Activated naive CD4-positive, alpha-beta T cell (primary cell): ENCODE measurements at places on chromosomes 6 and 20.
A peak's percentile ranks its signal among the peaks of the same experiment; 100 is the strongest.

GRCh38 chr6:157517601-157518359, 136.8 kb downstream of the ZDHHC14 start:
- no peak for DNase-seq

- no peak for DNase-seq
Observed at GRCh38 chr6:105988321-105988720, 97.8 kb upstream of the PRDM1 start.

DNA sequence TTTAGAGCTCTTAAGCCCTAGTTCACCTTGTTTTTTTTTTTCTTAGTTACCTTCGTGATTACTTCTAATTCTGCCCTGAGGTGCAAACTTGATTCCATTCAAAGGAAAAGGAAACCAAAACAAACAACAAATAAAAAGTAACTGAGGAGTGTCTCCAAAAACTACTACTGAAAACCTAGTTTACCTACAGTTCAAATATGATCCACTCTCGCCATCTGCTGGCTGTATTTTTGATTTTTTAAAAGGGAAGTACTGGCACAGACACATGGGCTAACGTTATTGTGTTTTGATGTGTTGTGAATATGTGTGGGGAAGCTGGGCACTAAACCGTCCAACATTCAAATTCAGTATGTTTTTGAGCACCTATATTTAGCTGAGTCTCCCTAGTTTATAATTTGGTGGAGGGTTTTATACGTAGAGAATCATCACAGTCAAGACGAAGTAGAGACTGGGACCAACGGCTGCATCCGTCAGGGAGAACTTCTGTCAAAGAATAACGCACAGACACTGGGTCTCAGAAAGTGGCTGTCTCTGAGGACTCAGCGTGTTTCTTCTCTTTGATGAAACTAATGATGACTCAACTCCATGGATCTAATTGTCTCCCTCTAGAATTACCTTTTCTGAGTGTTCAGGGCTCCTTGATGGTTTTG, 373.5 kb upstream of the BTBD3 start:
- no peak for DNase-seq

- DNase-seq = no peak
Observed at GRCh38 chr20:53840532-53840931, 229.9 kb downstream of the BCAS1 start.

DNA sequence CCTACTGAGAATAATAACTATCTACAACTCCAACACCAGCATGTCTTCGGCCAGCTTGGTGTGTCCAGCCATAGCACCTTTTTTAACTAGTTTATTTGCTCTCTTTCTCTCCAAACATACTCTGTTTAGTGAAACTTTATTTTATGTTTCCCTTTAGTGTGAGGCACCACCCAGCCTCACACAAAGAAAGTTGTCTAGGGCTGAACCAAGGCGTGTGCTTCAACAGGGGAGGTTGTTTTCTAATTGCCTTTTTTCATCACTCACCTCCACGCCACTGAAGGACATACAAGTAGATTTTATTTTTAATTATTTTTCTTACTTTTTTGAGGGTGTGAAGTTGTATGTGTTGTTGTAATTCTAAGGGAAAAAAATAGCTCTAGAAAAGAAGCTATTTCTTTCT, 125.6 kb upstream of the MARCKS start:
- DNase-seq = no peak

DNA sequence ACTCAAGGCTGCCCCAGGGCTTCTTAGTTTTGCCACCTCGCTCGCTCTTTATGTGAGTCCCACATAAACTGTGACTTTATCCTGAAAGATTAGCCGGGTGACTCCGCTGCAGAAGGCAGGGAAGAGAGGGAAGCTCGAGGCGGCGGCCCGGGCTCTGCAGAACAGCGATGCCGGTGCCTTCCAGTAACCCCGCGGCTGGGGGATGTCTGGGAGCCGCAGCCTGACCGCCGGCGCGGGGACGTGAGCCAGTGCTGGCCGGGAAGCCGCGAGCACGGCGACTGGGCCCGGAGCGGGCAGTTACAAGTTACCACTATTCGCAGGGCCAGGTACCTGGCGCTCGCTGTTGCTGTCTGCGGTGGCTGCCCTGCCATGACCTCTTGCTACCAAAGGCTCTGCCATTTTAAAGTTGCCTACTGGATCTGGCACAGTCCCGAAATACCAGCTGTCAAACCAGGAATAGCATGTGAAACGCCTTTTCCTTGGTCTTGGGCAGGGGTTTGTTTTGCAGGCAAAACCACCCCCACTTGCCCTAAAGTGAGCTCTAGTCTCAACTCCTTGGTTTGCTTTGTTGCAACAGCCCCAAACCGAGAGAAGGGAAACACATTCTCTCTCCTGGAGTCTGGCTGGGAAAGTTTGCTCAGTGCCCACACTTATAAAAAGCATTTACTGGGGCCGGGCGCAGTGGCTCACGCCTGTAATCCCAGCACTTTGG, 124.0 kb upstream of the SLC2A12 start:
- DNase-seq = no peak

GRCh38 chr6:146912730-146913685, 291.2 kb upstream of the STXBP5 start:
- DNase-seq = no peak

- DNase-seq = no peak
Observed at GRCh38 chr6:137230547-137230946, 11.4 kb upstream of the IFNGR1 start.

GRCh38 chr6:119466226-119466625, 116.7 kb upstream of the MAN1A1 start:
- no peak for DNase-seq

GRCh38 chr6:36769676-36770499, 69.4 kb downstream of the CPNE5 start:
- no peak for DNase-seq

- peak; percentile 72 for DNase-seq
Observed at GRCh38 chr20:32484958-32485769, 100.0 kb downstream of the NOL4L start.

DNA sequence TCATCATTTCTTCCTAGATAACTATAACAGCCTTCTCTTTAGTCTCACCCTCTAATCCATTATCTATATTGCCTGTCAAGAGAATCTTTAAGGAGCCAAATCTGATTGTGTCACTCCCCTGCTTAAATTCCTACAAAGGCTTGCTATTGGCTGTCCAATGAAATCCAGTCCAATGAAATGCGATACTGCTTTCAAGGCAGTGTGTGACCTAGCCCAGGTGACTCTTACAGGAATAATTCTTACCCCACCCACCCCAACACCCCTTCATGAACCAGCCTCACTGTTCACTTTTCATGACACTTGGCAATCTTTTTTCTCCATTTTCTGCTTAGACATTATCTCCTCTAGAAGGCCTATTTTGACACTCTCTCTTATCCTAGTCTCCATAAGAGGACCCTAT, 163.3 kb upstream of the MARCKS start:
- no peak for DNase-seq

- no peak for DNase-seq
Observed at GRCh38 chr6:145808239-145808638, 6.4 kb downstream of the FBXO30 start.

GRCh38 chr20:43825581-43825980, 89.1 kb upstream of the TOX2 start:
- DNase-seq = no peak

GRCh38 chr6:16264785-16265184, 26.4 kb downstream of the GMPR start:
- no peak for DNase-seq

GRCh38 chr6:139569566-139569965, 195.1 kb upstream of the CITED2 start:
- DNase-seq = no peak

GRCh38 chr20:60102665-60103210, 144.5 kb downstream of the CDH26 start:
- no peak for DNase-seq

GRCh38 chr6:33112148-33112547, 36.4 kb downstream of the HLA-DPB1 start:
- DNase-seq = no peak

GRCh38 chr6:101887532-101887931, 494.0 kb downstream of the GRIK2 start:
- DNase-seq = no peak

- no peak for DNase-seq
Observed at GRCh38 chr6:79134699-79135474, 56.8 kb upstream of the PHIP start.

- DNase-seq = no peak
Observed at GRCh38 chr6:137277971-137278637, 58.9 kb upstream of the IFNGR1 start.

DNA sequence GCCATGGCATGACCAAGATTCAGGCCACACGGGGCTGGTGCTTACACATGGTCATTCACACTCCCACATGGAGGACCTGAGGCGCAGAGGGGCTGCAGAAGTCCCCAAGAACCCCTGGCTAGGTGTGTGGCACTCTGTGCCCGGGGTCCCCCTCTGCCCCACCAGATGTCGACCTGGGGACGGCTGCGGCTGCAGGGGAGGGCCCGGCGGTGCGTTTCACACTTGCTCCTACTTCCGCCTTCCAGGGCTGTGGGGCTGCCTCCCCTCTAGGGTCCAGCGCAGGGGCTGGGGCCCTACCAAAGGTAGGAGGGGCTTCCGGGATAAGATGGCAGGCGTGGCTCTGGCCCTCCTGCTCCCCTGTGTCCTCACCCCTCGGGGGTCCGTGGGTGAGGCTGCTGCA, 81.1 kb upstream of the SLCO4A1 start:
- no peak for DNase-seq

GRCh38 chr6:106318851-106319250, 6.7 kb downstream of the ATG5 start:
- DNase-seq = no peak

DNA sequence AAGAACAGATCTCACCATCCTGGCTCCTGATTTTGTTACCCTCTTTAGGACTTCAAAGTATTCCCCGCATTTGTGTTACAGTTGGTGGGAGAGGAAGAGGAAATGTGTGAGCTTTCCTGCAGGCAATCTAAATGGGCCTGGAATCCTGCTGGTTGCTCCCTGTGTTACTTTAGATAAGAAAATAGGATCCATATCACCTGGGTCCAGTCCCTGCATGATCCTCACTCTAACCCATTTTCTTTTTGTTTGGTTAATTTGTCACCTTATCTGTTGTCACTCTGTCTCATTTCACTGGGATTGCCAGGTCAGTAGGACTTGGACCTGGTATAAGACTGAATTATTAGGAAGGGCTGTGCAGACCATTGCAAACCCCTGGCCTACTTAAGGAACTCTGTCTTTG, 175.9 kb upstream of the GJE1 start:
- no peak for DNase-seq

- no peak for DNase-seq
Observed at GRCh38 chr6:135226537-135226936, 45.4 kb downstream of the MYB start.

DNA sequence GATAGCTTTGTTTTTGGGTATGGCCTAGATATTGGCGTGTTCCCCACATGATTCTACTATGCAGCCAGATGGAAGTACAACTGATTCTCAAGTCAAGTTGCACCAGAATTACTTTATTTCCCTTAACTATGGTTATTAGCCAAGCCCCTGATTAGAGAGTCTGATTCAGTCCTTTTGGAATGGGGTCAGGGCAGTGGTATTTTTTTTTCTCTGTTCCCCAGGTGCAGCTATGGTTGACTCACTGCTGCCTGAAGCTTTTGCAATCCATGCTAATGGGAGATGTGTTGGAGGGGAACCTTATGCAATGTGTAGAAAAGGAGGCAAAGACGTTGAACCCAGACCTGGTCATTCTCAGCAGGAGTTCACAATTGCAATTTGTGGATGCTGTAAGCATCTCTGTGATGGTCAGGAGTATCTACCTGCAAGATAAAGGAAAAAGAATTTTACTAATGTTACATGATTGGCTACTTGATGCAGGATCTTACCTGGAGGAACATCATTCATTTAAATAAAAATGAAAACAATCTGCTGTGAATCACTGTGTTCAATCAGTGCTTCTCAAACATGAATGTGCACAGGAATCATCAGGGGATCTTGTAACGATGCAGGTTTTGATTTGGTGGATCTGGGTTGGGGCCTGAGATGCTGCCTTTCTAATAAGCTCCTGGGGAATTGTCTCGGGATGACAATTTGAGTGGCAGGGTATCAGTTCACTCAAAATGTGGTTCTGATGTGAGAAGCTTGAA, 49.4 kb downstream of the PFDN4 start:
- no peak for DNase-seq

DNA sequence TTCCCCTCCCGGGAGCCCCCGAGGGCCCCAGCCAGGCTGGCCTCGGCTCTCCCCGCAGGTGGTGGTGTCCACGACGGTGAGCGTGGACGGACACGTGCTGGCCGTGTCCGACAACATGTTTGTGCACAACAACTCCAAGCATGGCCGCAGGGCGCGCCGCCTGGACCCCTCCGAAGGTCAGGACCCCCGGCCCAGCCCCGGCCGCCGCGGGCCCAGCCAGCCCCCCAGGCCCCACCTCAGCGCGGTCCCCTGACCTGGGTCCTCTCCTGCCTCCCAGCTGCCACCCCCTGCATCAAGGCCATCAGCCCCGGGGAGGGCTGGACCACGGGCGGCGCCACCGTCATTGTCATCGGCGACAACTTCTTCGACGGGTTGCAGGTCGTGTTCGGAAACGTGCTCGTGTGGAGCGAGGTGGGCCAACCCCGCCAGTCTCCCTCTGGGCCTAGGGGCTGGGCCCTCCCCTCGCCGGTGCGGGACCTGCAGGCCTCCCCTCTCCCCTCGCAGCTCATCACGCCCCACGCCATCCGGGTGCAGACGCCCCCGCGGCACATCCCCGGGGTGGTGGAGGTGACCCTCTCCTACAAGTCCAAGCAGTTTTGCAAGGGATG, 51.0 kb downstream of the CPXM1 start:
- DNase-seq = no peak

GRCh38 chr6:33886673-33887144, 82.9 kb upstream of the MLN start:
- no peak for DNase-seq

DNA sequence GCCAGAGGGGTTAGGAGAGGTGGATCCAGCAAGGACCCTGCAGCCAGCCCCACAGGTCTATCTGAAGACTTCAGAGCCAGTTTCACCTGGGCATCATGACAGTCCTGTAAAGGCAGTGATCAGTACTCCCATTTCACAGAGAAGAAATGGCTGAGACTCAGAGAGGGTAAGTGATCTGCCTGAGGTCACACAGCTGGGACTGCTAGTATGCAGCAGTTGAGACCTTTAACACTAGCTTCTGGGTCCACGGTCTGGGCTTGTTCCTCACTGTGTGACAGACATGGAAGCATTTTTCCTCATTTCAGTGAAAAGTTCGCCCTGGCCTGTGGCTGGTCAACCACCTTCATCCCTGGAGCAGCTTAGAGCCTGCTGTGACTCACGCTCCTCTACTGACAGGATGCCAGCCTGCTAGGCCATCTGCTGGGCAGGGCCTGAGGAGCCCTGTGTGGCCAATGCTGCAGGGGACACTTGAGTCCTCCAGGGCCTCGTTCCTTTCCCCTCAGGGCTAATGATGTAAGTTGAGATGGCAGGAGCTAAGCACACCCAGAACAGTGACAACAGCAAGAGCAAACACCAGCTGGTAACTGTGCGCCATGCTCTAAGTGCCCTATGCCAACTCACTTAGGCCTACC, 192.0 kb downstream of the LRFN2 start:
- DNase-seq = no peak

GRCh38 chr6:169035385-169036240, 218.0 kb downstream of the THBS2 start:
- no peak for DNase-seq

GRCh38 chr6:101391772-101392585, 1.5 kb upstream of the GRIK2 start:
- no peak for DNase-seq

GRCh38 chr6:15356179-15356578, 110.3 kb downstream of the JARID2 start:
- no peak for DNase-seq
